Activated CD4-positive, alpha-beta T cell treated with anti-CD3 and anti-CD28 coated beads for 24 hours (primary cell): ENCODE measurements at places on chromosomes 12 and 14.

GRCh38 chr12:15196221-15196620, 25.0 kb downstream of the RERG start:
- DNase-seq: no peak

- DNase-seq: no peak
These were observed 5.8 kb upstream of the HOXC12 start for GRCh38 chr12:53948650-53949593.

DNA sequence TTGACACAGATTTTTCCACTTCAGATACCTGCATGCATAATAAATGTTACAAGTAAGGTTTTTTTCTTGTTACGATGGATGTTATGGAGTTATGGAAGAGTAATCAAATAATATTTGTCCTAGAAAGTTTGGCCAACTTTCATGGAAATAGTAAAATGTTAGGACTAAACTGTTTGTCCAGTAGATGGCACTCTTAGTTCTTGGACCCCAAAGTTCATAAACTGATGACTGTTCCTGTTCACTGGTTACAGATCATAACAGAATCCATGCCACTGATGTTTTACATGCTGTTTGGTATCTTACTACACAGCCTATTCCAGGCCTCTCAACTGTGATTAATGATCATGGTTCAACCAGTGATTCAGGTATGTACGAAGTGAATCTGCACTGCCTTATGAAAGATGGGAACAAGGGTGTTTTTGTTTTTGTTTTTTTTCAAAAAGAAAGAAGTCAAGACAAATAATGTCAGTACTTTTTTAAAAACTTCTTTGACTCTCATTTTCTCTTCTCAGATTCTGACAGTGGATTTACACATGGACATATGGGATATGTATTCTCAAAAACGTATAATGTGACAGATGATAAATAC, 48.8 kb upstream of the SLCO1C1 start:
- DNase-seq: no peak

DNA sequence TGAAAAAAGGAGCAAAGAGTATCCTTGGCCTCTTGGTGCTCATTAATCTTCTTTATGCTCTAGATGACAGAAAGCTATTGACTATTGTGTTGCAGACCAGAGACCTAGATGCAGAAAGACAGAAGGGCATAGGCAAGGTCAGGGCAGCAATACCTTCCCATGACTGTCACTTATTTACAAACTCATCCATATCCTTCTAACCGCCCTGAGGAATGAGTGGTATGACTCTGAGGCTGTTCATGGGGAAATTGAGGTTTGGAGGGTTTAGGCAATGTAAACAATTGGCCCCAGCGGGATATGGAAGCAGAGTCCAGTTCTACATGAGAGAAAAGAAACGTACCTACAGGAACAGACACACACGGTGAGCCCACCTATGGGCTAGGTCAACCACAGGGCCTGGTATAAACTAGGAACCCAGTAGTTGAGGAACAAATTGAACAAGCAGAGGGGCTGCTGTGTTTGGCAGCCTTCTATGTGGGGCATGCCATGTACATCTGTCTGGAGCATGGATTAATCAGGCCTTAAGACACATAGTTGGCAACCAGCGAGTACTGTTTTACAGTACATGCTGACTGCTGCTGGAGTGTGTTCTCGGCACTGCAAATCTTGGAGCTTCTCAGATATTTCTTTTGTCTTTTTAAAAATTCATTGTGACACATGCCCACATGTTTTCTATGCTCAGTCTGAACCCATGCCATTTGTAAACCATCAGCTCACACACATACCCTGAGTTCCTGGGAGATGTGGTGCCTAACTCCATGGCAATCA, 159.7 kb upstream of the NTF3 start:
- no peak for DNase-seq

DNA sequence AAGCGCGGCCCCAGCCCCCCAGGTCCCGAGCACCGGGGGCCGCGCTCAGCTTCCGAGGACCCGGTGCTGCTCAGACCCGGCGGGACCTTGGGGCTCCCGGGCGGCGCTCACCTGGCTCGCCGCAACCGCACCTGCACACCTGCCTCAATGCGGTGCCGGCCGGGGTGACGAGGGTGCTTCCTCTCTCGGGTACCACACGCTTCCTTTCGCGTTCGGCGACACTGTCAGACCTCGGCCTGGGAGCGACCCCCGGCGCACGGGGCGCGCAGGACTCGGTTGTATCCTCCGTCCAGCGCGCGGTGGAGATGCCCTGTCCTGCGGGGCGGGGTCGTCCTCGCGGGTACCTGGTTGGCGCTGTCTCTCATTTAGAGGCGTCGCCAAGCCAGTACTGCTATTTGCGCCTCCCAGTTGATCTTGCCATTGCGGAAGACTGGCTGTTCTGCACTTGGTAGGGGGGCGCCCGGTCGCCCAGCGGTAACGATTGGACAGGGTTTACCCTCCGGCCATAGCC, 718 bp downstream of the PACS2 start:
- no peak for DNase-seq

DNA sequence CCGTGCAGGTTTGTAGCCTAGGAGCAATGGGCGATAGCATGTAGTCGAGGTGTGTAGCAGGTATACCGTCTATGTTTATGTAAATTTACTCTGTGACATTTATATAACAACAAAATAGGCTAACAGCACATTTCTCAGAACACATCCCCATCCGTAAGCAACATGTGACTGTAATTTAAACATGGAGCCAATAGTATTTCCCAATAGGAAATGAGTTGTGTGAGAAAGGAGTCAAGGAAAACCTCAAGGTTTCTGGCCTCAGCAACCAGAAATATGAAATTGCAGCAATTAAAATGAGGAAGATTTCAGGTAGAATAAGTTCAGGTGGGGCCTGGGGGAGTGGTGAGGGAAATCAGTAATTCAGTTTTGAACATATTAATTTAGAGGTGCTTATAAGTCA, 136.0 kb downstream of the MSRB3 start:
- DNase-seq: no peak

DNA sequence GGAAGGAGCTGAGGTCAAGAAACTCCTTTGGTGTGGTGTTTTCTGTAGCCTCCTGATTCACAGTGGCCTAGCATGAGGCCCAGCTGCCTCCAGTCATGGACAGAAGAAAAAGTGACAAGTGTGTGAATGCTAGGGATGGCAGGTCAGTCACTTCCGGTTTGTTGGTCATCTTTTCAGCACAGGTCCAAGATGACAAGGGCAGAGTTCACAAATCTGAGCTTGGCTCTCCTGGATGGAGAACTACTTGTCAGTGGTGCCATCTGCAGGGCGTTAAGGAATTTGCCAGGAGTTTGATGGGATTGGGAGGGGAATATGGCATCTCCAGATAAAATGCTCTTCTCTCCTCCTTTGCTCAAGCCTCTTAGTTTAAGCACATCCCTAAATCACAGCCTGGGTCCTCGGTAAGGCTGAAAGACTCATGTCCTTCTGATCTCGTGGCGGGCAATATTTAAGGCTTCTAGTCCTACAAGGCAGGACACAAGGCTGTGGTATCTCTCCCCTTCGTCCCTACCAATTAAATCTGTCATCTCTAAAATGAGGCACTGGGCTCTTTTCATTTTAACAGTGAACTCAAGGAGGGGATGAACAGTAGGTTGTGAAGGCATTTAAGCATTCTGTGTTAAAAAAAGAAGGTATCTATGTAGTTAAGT, 10.0 kb downstream of the TUBA1B start:
- DNase-seq: no peak

DNA sequence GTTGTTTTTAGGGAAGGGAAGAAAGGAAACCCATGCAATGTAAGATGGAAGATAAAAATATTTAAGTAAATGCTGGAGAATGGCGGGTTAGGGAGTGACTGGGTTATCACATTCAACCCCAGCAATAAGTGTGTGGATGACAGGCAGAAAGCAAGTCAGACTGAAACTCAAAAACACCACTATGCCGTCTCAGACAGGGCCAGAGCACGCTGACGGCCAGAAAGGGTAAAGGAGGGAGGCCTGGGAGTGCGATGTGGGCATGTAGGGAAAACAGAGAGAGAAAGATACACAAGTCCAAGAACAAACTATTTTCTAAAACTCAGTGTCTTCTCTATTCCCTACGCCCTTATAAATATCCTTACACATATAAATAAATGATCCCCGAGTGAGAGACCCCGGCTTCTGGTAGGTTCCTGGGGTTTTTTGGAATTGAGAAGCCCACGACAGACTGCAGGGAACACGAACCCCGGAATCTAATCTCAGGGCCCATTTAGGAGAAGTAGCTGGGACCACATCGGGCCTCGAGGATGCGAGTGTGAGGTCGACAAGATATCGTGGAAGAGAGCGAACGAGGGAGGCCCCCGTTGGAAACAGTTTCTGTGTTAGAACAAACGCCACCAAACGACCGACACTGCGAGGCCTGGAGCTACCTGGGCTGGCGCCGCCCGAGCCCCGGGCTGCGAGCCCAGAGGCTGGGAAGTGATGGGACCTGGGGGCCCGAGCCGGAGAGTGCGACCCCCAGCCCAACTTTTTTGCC, 735 bp upstream of the OTX2 start:
- DNase-seq: no peak

DNA sequence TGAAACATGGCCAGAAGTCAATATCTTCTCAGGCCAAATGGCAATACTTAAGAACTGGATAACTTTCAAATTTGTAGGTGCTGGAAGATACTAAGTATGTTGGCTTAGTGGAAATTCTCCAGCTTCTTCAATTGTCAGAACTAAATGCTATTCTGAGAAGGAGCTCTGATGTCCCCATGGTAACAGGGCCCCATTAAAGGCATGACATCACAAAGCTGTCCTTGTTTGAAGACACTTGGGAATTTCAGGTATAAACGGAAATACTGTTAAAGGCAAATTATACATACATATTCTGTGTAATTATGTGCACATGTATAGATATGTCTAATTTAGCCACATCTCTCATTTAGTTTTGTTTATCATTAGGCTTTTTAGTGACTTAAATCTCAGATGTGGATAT, 210.0 kb upstream of the SEL1L start:
- no peak for DNase-seq

- DNase-seq: no peak
These were observed 94.7 kb downstream of the TMTC2 start for GRCh38 chr12:82781309-82781997.

DNA sequence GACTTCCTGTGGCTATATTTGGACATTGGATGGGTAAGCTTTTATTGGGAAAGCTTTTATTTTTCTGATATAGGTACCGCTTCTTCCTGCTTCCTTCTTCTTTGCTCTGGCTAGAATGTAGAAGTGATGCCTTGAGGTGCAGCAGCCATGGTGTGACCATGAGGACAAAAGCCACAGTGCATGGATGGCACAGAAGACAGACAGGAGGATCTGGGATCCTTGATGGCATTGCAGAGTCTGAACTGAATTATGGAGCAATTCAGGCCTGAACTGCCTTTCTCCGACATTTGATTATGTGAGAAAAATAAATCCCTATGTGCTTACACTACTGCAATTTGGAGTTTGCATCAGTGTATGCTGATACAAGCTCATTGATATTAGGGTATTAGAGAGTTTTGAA, 191.3 kb upstream of the CRY1 start:
- no peak for DNase-seq

DNA sequence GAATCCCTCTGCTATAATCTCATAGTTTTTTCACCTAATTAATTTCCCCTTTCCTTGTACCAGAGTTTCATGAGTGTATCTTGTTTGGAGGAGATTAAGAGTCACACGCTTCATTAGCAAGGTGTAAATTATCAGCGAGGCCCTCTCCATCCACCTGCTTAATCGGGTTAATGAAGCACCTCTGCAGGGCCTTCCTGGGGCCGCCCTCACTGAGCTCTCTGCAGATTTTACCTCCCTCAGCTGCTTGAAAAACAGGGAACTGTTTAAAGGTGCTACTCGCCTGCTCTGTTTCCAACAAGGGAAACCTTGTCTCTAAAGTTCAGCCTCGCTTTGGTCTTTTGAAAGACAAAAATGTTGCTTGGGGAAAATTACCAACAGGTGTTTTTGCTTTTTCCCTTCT, 35.8 kb downstream of the OTX2 start:
- DNase-seq: no peak

DNA sequence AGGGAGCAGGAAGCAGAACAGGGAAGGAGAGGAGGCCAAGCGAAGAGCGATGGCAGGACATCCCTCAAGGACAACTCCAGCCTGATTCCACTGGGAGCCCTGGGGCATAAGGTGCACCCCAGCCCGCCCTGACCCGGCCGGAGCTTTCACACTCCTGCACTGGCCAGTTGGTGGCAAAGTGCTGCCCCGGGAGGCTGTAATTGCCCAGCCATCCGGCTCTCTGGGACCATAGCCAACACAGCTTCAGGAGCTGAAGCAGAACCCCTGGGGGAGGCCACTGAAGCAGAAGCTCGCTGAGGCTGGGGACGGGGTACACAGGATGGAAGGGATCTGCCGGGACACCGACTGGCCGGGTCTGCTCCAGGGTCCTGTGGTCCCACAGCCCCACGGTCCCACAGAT, 41.9 kb upstream of the BEGAIN start:
- DNase-seq: no peak

- no peak for DNase-seq
These were observed 5.0 kb downstream of the HNRNPC start for GRCh38 chr14:21264025-21264801.

DNA sequence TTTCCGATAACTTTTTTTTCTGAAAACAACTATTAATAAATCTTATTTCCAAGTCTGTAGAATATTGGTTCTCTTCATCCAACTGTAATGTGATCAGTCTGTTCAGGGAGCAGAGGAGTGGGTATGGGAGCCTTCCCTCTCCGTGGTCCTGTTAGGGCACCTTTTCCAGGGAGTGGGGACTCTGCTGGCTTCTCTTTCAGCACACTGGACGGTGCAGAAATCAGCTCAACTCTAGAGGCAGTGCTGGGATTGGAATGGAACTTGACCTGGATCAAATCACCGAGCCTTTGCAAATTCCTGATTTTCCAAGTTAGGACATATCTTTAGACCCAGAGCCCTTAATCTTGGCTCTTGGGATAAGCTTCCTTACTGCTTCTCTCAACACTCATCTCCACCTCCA, 630.4 kb downstream of the DIO2 start:
- no peak for DNase-seq

DNA sequence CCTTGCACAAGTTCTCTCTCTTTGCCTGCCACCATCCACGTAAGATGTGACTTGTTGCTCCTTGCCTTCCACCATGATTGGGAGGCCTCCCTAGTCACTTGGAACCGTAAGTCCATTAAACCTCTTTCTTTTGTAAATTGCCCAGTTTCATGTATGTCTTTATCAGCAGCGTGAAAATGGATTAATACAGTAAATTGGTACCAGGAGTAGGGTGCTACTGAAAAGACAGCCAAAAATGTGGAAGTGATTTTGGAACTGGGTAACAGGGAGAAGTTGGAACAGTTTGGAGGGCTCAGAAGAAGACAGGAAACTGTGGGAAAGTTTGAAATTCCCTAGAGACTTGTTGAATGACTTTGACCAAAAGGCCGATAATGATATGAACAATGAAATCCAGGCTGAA, 27.9 kb downstream of the STYK1 start:
- DNase-seq: no peak

DNA sequence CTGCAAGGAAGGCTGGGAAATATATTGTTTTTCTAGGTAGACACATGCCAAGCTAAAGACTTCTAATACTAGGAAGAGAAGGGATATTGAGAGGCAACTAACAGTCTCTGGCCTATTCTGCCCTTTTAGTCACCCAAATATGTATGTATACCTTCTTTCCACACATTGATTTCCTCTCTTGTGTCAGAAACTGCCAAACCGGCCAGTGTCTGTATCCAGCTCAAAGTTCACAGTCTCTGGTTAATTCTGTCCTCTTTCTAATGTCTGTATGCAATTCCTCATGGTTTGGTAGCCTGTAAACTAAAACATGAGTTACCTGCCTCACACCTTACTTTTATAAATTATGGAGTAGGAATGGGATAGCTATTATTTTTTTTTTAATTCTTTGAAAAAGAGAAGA, 25.2 kb upstream of the CPSF6 start:
- DNase-seq: no peak

- no peak for DNase-seq
These were observed 71.1 kb upstream of the CCND2 start for GRCh38 chr12:4202487-4202886.

GRCh38 chr14:77805706-77806105, 5.8 kb downstream of the ADCK1 start:
- no peak for DNase-seq
